ENCODE measurements at places on chromosomes 3 and 15. TPM values are rescaled to one million over a fixed set of nuclear protein-coding genes. Genes with fewer than 3 reads are reported as not detected.

DNA sequence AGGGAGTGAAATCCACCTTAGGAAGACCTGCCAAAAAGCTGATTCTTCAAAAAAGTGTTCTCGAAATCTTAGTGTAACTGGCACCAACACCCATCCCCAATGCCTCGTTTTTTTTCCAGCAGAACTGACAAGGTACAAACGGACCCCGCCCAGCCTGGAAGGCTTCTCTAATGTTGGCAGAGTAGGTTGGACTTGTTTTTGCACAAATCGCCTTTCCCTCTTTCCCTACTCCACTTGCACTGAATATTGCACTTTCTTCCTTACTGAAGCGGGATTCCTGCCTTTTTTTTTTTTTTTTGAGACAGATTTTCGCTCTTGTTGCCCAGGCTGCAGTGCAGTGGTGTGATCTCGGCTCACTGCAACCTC, 544 bp upstream of the TIMMDC1 start:
- no peak for DNase-seq

DNA sequence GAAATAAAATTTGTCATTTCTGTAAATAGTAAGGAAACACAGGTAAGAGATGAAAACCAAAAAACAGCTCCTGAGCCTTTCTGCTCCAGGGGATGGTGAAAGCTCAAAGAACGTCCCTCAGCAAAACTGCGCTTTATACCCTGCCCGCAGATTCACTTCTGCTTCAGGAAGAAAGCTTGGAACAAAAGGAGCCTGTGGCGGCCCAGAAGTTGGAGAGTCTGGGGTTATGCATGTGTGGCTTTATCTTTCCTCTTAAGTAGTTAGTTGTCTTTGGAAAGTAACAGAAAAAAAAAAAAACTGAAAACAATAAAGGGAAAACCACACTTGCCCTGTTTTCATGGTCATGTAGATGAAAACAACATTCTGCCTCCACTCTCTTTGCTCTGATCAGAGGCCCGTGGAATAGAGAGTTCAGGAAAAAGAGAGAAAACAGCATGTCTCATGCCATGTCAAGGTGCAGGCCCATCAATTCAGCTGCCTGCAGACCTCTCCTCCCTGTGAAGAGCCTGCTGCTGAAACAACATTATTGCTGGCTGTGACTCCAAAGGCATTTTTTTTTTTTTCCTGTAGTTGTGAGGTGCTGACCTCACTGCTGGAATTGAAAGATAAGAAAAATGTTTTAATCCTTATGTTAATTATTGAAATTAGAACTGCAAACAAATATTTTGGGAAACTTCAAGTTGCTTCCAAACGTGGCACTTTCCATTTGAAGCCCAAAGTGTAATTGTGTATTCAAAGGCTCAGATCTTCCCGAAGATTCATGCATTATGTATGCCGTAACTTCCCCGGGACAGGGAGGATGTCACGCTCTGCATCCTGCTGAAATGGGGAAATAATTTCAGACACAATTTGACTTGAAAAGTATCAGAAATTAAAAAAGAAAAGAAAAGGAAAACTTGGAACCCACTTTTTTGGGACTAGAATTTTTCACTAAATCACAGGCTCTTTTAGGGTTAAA, 108.4 kb upstream of the ZNF385D start:
- no peak for DNase-seq

DNA sequence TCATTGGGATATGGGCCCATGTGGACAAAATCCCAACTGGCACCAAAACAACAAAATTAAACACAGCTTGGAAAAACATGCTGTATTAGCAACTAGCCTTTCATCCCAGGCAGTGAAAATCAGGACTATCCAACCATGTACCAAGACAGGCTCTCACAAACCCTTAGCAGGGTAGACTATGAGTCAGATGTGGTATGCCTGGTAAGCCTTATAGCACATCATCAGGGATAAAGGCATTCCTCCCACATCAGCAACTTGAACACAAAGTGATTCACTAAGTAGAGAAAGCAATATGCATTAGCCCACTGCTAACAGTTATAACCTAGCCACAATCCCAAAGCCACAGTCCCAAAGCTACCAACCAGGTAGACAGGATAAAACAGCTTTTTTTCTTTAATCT, 8.0 kb downstream of the CEP152 start:
- DNase-seq: no peak

DNA sequence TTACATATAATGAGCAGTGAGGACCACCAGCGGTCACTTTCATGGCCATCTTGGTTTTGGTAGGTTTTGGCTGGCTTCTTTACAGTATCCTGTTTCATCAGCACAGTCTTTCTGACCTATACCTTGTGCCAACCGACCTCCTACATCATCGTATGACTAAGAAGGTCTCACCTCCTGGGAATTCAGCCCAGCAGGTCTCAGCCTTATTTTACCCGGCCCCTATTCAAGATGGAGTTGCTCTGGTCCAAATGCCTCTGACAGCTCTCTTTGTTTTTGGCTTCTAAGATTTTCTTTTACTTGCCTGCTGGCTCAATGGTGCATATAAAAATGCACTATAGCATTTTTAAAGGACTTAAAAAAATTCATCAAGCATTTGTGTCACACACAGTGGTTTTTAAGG, 3.2 kb upstream of the MME start:
- no peak for DNase-seq

GRCh38 chr3:44000586-44000985, 241.1 kb upstream of the TOPAZ1 start:
- no peak for DNase-seq

Gene NUP210
- total RNA-seq: 2.1 TPM

Gene GPR27
- 6.5 TPM for total RNA-seq

Gene CASR
- total RNA-seq: not detected

Gene CCR3
- total RNA-seq: 0.67 TPM

Measured in heart right ventricle (tissue), 16 donors.